Panc1 (cell line): ENCODE measurements at places on chromosomes 7 and 10. TPM values are rescaled to one million over a fixed set of nuclear protein-coding genes. Genes with fewer than 3 reads are reported as not detected.

BBS9 gene
- total RNA-seq: 6.9 TPM

LLCFC1 gene
- total RNA-seq: not detected

IFIT3 gene
- 29.8 TPM for total RNA-seq

- no peaks in the 10 kb centered on the region for H3K4me1 ChIP-seq
- no peak for DNase-seq
- H3K27me3 ChIP-seq: peaks cover 10% of the 10 kb centered on the region
- no peak overlapping the region for H3K4me3 ChIP-seq
These were observed 255.3 kb downstream of the HPSE2 start for GRCh38 chr10:98980353-98980752.

DNA sequence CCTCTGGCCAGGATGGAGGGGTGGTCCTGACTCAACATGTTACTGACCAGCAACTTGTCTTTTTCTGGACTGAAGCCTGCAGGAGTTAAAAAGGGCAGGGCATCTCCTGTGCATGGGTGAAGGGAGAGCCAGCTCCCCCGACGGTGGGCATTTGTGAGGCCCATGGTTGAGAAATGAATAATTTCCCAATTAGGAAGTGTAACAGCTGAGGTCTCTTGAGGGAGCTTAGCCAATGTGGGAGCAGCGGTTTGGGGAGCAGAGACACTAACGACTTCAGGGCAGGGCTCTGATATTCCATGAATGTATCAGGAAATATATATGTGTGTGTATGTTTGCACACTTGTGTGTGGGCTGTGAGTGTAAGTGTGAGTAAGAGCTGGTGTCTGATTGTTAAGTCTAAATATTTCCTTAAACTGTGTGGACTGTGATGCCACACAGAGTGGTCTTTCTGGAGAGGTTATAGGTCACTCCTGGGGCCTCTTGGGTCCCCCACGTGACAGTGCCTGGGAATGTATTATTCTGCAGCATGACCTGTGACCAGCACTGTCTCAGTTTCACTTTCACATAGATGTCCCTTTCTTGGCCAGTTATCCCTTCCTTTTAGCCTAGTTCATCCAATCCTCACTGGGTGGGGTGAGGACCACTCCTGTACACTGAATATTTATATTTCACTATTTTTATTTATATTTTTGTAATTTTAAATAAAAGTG lies 6.0 kb downstream of the PLAU start:
- peaks cover 2% of the 10 kb centered on the region; the same call in 1 of the 2 replicates for H3K36me3 ChIP-seq
- peak overlapping the region; percentile 97 for H3K27ac ChIP-seq
- H3K27me3 ChIP-seq: no peaks in the 10 kb centered on the region
- DNase-seq: no peak
- peak overlapping the region; percentile 77 for H3K4me3 ChIP-seq
- peaks cover 60% of the 10 kb centered on the region for H3K4me1 ChIP-seq
